COR-L47 (cell line): ENCODE measurements at places on chromosomes 16 and 17.

- DNase-seq = no peak
These were observed 1.6 kb downstream of the XYLT1 start for GRCh38 chr16:17469011-17469740.

- DNase-seq = no peak
These were observed 78.3 kb downstream of the RPA1 start for GRCh38 chr17:1907909-1908698.

- no peak for DNase-seq
These were observed 61.9 kb downstream of the CYB5B start for GRCh38 chr16:69486272-69486671.

DNA sequence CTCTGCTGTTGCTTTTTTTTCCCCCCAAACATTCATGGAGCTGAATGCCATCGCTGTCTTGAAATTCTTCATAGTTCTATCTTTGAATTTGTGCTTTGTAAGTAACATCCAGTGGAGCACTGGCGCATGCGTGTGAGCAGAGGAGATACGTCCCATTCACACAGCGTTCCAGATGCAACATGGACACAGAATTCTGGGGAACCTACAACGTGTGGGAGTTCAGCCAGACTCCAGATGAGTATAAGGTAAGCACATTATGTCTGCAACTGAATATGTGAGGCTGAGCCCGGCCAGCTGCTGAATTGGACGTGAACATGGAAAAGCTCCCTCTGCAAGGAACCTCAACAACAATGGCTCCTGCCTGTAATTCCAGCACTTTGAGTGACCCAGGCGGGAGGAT, 4.3 kb upstream of the ATP1B2 start:
- DNase-seq = no peak

DNA sequence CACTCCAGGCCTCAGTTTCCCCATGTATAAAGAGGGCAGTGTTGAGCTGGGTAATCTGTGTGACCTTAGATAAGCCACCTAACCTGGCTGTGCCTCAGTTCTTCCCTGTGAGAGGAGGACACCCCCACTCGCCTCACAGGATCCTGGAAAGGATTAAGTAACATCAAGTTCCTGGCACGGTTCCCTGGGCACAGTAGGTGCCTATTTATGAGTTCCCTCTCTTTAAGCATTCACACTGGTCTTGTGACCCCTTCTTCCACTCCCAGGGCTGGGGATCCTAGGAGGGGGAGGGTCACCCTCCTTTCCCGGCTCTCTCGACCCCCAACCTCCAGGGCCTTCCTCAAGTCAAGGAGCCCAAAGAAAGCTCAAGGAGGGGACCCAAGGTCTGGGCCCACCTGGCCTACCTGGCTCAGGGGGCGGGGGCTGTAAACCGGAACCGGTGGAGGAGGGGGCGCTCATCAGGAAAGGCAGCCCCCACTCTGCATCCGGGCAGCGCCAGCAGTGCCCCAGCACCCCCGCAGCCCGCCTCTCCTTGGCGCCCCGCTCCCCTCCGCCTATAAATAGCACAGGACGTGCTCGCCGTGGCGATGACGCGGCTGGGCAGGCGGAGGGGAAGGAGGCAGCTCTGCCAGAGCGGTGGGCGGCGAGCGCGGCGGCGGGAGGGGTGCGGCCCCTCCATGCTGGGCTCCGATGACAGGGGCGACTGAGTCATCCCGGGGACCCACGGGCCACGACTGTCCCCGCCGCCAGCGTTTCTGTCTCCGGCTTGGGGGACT, 9.4 kb downstream of the RPL19 start:
- peak; percentile 76 for DNase-seq
